Stomach (tissue), 19 donors: ENCODE measurements at places on chromosomes 16 and 17.
A peak's percentile ranks its signal among the peaks of the same experiment; 100 is the strongest.

DNA sequence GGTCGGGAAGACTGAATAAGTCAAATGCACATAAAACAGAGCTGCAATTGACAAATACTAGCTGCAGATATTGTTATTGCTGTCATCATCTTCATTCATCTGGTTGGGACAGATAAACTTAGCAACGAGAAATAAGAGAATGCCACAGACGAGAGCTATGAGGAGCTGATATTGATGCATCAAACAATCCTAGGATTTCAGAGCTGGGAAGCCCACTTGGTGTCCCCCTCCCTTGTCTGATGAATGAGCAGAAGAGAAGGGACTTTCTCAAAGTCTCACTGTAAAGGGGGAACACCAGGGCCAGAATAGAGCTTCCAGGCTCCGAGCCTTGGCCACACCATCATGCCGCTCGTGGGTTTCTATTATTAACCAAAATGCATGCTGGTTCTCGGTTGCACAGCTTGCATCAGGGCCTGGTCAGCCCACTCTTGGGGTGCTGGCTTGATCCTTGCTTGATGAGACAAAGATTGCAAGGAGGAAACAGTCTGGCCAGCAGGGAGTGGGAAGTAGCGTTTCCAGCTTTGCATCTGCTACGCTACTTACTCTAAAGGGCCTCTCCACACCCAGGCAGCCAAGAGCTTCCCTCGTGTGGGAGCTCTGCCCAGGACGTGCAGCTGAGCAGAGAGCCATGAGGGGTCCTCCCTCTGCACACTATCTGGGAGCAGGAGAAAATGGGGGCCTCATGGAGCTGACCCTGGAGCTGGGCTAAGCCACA lies 28.4 kb upstream of the EMP2 start:
- peak; percentile 79 for DNase-seq
- H3K4me1 ChIP-seq, result peaks cover 5% of the 10 kb centered on the region
- no peak overlapping the region for H3K4me3 ChIP-seq
- no peak overlapping the region for H3K27ac ChIP-seq
- no peaks in the 10 kb centered on the region for H3K36me3 ChIP-seq
- no peaks in the 10 kb centered on the region for H3K27me3 ChIP-seq

DNA sequence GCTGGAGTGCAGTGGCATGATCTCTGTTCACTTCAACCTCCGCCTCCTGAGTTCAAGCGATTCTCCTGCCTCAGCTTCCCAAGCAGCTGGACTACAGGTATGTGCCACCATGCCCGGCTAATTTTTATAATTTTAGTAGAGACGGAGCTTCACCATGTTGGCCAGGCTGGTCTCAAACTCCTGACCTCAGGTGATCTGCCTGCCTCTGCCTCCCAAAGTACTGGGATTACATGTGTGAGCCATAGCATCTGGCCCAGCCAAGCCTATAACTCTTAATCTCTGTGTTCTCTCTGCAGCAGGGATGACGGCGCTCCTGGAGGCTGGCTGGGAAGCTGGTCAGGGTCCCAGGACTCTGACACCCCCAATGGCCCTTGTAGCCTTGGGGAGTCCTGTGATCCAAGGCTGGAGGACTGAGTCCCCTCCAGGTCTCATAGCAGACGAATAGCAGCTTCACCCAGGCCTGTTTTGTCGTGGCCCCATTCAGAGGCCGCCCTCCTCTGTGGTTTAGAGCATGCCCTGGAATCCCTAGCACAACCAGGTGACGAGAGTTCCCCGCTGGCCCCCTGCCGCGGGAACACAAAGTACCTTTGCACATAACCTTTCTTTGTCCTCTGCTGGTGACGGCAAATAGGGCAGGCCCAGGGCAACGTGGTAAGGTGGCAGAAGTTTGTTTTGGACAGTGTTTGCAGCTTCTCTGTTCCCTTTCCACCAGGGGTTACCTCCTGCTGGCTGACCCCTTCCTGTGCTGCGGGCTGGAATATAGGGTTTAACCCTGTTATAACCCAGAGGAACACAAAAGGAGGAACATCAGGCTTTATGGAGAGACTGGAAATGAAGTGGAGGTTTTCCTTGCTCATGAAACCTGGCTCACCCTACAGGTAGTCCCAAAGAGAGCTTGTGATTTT lies 43.0 kb upstream of the TOB1 start:
- peak; percentile 95 for DNase-seq
- H3K27me3 ChIP-seq, result no peaks in the 10 kb centered on the region
- peak overlapping the region; percentile 88 for H3K27ac ChIP-seq
- H3K4me1 ChIP-seq, result peaks cover 49% of the 10 kb centered on the region

DNA sequence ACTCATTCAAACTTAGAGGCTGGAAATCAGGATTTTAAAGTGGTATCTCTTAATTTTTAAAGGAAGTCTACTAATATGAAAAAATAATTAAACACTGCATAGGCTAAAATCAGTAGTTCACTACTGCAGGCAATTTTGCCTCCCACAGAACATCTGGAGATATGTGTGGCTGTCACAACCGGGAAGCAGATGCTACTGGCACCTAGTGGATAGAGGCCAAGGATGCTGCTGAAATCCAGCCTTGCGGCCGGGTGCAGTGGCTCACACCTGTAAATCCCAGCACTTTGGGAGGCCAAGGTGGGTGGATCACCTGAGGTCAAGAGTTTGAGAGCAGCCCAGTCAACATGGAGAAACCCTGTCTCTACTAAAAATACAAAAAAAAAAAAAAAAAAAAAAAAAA lies 473.9 kb downstream of the XYLT1 start:
- DNase-seq, result no peak
- no peaks in the 10 kb centered on the region for H3K36me3 ChIP-seq
- H3K27ac ChIP-seq, result no peak overlapping the region
- H3K4me3 ChIP-seq, result no peak overlapping the region

- peaks cover 40% of the 10 kb centered on the region for H3K36me3 ChIP-seq
- peaks cover 30% of the 10 kb centered on the region for H3K4me1 ChIP-seq
- no peak for DNase-seq
- H3K27ac ChIP-seq, result peak overlapping the region; percentile 95
- peak overlapping the region; percentile 87 for H3K4me3 ChIP-seq
- H3K27me3 ChIP-seq, result no peaks in the 10 kb centered on the region
These were observed 546 bp upstream of the PSMD7 start for GRCh38 chr16:74296104-74296431.

DNA sequence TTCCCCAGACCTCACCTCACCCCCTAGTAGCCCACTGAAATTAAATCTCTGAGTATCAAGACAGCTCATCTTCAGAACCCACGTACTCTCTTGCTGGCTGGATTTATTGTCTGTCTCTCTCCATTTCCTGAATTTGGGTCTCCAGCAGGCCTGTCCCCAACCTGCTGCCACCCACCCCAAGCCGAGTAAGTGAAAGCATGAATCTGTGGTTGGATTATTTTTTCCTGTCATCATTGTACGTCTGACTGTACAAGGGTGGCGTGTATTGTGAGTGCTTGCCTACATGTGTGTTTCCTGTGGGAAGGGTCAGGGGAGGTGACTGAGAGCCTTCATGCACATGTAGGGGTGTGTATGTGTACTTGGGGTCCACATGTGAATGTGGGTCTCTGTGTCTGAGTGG lies 5.4 kb downstream of the TNP2 start:
- H3K4me1 ChIP-seq, result peaks cover 9% of the 10 kb centered on the region
- DNase-seq, result peak; percentile 39
- H3K4me3 ChIP-seq, result no peak overlapping the region
- no peaks in the 10 kb centered on the region for H3K36me3 ChIP-seq
- no peaks in the 10 kb centered on the region for H3K27me3 ChIP-seq

DNA sequence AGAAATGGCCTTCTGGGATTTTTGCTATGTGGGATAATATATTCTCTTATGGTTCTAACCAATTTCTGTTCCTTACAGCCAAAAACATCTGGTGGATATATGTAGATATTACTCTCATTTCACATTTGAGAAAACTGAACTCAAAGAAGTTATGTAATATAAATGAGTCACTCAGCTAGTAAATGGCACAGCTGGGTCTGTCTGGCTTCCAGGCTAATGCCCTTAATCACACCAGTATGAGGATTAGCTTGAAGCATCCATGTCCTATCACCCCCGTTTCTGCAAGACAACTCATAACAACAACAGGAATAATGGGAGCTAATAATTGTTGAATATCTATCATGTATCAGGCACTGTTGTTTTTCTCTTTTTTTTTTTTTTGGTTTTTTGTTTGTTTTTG lies 34.4 kb upstream of the USP7 start:
- no peaks in the 10 kb centered on the region for H3K27me3 ChIP-seq
- H3K4me3 ChIP-seq, result no peak overlapping the region
- DNase-seq, result no peak
- H3K36me3 ChIP-seq, result no peaks in the 10 kb centered on the region
